Mesothelial cell of epicardium (in vitro differentiated cells): ENCODE measurements at places on chromosomes 12 and 14. TPM values are rescaled to one million over a fixed set of nuclear protein-coding genes. Genes with fewer than 3 reads are reported as not detected.

- no peak for DNase-seq
- peak overlapping the region; percentile 33 for H3K27ac ChIP-seq
- H3K36me3 ChIP-seq, result no peaks in the 10 kb centered on the region
- no peaks in the 10 kb centered on the region for H3K27me3 ChIP-seq
- H3K4me3 ChIP-seq, result no peak overlapping the region
- H3K4me1 ChIP-seq, result peaks cover 31% of the 10 kb centered on the region
Observed at GRCh38 chr14:68711561-68712309, 81.1 kb downstream of the ZFP36L1 start.

DNA sequence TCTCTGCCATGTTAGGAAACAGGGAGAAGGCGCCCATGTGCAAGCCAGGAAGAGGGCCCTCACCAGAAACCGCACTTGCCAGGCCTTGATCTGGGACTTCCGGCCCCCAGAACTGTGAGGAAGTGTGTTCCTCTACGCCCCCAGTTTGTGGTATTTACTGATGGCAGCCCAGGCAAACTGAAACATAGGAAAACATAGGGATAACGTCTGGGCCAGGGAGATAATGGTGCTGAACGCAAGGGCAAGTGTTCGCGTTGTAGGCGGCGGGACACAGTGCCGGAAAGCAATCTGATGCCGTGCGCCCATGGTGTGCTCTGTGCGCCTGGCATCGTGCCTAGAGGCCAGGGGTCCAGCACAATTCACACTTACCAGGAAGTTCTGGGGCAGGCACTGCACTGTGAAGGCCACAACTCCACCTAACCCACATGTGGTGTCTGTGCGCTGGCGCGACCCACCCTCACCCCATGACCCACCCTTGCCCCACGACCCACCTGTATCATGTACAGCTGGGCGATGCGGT, 53.6 kb downstream of the ARL6IP4 start:
- no peaks in the 10 kb centered on the region for H3K27me3 ChIP-seq
- no peak overlapping the region for H3K4me3 ChIP-seq
- no peak overlapping the region for H3K27ac ChIP-seq

DNA sequence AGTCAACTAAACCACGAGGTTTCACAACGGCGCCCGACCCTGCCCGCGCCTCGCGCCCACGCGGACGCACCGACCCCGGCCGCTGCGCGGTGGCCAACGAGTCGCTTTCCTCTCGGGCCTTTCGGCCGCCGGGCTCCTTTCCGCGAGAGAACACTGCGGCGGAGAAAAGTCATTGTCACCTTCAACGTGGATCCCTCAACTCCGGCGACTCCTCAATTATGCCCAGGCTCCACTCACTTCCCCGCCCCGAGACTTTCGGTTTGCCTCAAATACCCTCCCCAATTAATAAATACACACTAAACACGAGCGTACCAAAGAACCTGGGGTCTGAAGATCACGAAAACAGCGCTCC, 450 bp downstream of the SINHCAF start:
- DNase-seq, result no peak
- no peaks in the 10 kb centered on the region for H3K27me3 ChIP-seq
- H3K4me3 ChIP-seq, result peak overlapping the region; percentile 99
- H3K4me1 ChIP-seq, result peaks cover 33% of the 10 kb centered on the region
- H3K36me3 ChIP-seq, result no peaks in the 10 kb centered on the region
- peak overlapping the region; percentile 100 for H3K27ac ChIP-seq

Gene AKAP5
- total RNA-seq, result 2.0 to 2.1 TPM (median 2.1 TPM) in 3 replicates

GRCh38 chr12:71873821-71874220, 34.3 kb downstream of the TBC1D15 start:
- H3K4me1 ChIP-seq, result peaks cover 5% of the 10 kb centered on the region
- no peaks in the 10 kb centered on the region for H3K27me3 ChIP-seq
- no peak overlapping the region for H3K4me3 ChIP-seq
- peaks cover 23% of the 10 kb centered on the region for H3K36me3 ChIP-seq
- no peak overlapping the region for H3K27ac ChIP-seq

GRCh38 chr14:55589171-55589570, 9.2 kb downstream of the KTN1 start:
- H3K27ac ChIP-seq, result no peak overlapping the region
- H3K27me3 ChIP-seq, result no peaks in the 10 kb centered on the region
- H3K4me3 ChIP-seq, result no peak overlapping the region

DNA sequence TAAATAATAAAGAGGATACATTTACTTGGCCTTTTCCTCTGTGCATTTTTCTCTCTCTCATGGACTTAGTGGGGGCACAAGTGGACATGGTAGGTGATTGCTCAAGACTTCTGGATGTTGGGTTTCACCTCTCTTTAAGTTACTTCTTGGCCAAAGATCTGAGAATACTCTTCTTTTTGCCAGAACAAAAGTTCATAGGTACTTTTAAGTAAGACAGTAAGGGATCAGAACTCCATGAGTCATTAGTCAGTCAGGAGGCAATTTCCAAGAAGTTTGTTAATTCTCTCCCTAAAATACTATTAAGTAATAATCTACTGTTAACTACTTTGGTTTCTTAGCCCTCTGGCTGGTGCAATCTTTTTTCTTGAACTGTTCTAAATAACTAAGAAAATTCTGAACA, 84.2 kb downstream of the GRIP1 start:
- H3K4me3 ChIP-seq, result no peak overlapping the region
- no peak overlapping the region for H3K27ac ChIP-seq
- H3K36me3 ChIP-seq, result peaks cover 3% of the 10 kb centered on the region
- H3K4me1 ChIP-seq, result peaks cover 5% of the 10 kb centered on the region
- no peak for DNase-seq

Gene TAS2R7
- total RNA-seq, result 0.20 to 0.40 TPM (median 0.20 TPM) in 3 replicates

DNA sequence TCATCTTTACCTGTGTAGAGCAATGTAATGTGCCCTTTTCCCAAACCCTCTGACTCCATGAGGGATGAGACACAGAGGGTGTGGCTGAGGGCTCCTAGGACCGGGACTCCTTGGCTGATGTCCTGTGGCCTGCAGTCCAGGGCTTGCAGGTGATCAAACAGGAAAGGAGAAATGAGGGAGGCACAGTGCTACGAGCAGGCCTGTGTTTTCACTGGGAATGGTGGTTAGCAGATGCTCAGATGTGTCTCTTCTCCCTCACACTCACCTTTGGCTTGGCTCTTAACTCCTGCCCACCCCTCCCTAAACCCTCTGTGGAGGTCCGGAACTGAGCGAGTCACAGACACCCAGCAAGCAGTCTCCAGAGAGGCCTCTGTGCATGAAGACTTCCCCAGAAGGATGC, 254.4 kb downstream of the DAD1 start:
- H3K4me1 ChIP-seq, result peaks cover 27% of the 10 kb centered on the region
- no peak overlapping the region for H3K27ac ChIP-seq
- peaks cover 3% of the 10 kb centered on the region for H3K36me3 ChIP-seq
- H3K27me3 ChIP-seq, result no peaks in the 10 kb centered on the region
- H3K4me3 ChIP-seq, result no peak overlapping the region

- peaks cover 48% of the 10 kb centered on the region for H3K36me3 ChIP-seq
- H3K27me3 ChIP-seq, result no peaks in the 10 kb centered on the region
- H3K4me3 ChIP-seq, result no peak overlapping the region
- H3K4me1 ChIP-seq, result no peaks in the 10 kb centered on the region
- DNase-seq, result no peak
Observed at GRCh38 chr12:26760657-26761293, 72.2 kb downstream of the ITPR2 start.

- no peaks in the 10 kb centered on the region for H3K36me3 ChIP-seq
- no peak overlapping the region for H3K4me3 ChIP-seq
- no peak overlapping the region for H3K27ac ChIP-seq
- no peak for DNase-seq
Observed at GRCh38 chr12:128627659-128628058, 196.1 kb downstream of the SLC15A4 start.

Gene SOAT2
- 0.13 to 0.40 TPM (median 0.20 TPM) in 3 replicates for total RNA-seq
